ENCODE measurements at places on chromosomes 16 and 17.

DNA sequence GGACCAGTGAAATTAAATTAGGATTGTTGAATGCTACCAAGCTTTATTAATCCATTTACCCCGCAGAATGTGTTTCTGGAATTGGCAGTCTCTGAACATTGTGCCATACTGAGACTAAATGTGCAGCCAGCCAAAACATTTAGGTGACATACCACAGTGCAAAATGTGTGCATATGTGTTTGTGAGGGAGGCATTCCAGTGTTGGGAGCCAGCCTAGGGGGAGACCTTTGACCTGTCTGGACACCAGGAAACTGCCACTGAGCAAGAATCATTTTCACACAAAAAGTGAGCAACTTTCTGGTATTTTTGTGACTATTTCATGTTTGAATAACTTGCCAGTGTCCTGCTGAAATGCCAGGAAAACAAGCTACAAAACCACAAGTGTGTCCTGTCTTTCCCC is 64.7 kb upstream of the SLC12A3 start:
- DNase-seq, result no peak

DNA sequence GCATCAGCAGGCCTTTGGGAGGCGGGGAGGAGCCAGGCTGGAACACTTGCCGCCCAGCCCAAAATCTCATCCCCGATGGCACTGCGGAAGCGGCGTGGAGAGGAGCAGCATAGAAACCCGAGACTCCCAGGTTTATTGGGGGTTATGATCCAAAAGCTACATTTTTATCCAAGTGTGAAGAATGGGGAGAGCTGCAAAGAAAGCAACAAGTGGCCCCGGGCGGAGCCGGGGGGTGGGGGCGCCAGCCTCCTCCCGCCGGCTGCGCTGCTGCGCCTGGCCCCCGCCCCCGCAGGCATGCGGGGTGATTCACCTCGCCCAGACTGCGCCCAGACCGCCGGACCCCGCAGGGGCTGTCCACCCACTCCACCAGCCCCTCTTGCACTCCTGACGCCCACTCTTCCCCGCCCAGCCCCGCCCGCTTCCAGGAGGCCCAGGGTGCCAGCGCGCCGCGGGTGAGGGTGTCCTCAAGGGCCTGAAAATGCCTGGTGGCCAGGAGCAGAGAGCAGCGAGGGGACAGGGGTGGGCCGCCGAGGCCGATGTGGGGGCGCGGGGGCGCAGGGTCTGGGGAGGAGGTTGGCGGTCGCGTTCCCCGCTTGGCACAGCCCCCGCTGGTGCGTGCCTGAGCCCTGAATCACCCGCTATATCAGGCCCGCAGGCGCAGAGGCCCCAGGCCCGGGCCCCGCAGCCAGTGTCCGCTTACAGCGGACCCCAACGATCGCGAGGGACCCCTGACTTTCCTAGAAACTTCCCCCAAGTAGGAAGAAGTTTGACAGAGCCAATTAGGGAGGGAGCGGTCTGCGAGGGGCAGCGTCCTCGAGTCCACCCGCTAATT is 1.3 kb downstream of the CAVIN1 start:
- DNase-seq, result no peak

GRCh38 chr16:48542020-48542473 is 67.9 kb downstream of the N4BP1 start:
- peak; percentile 64 for DNase-seq

DNA sequence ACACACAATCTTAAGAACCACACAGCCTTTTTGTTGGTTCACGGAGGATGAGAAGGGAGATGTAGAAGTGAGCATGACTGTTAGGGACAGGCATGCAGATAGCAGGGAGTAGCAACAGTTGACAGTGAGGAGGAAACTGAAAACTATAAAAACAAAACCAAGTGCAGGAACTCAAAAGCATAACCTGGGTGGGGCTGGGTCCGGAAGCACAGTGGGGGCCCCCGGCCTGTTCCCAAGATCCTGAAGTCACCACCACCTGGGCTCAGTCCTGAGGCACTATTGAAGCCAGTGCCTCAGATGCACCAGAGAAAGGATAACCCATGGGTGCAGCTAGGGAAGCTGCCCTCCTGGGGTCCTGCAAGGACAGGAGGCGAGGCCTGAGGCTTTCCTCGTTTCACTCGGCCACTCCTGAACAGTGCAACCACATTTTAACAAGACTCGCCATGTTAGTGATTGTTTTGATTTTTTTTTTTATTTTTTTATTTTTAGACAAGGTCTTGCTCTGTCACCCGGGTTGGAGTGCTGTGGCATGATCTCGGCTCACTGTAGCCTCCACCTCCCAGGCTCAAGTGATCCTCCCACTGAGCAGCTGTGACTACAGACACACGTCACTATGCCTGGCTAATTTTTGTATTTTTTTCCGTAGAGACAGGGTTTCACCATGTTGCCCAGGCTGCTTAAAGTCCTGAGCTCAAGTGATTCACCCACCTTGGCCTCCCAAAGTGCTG is 27.7 kb upstream of the CBX4 start:
- DNase-seq, result no peak

DNA sequence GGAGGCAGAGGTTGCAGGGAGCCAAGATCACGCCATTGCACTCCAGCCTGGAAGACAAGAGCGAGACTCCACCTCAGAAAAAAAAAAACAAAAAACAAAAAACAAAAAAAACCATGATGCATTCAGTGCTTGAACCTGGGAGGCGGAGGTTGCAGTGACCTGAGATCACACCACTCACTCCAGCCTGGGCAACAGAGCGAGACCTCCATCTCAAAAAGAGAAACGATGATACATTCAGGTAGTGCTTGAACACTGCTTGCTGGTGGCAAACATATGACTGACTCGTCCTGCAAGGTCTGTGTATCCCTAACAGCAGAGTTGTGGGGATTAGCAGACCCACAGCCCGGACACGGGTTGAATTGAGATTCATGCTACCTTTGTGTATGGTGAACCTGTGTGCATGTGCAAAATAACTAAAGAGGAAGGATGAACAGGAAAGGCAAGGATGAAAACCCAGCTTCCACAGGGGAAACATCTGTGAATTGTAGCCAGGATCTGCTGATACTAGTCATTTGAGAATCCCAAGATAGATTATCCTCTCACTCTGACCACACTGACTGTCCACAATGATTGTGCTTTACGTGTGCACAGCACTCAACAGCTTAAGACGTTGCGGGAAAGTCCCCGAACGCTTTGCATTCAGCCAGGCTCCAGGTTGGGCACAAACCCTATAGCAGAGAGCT is 52.4 kb upstream of the MRPS23 start:
- DNase-seq, result peak; percentile 15

GRCh38 chr16:48538746-48539484 is 71.1 kb downstream of the N4BP1 start:
- DNase-seq, result no peak

DNA sequence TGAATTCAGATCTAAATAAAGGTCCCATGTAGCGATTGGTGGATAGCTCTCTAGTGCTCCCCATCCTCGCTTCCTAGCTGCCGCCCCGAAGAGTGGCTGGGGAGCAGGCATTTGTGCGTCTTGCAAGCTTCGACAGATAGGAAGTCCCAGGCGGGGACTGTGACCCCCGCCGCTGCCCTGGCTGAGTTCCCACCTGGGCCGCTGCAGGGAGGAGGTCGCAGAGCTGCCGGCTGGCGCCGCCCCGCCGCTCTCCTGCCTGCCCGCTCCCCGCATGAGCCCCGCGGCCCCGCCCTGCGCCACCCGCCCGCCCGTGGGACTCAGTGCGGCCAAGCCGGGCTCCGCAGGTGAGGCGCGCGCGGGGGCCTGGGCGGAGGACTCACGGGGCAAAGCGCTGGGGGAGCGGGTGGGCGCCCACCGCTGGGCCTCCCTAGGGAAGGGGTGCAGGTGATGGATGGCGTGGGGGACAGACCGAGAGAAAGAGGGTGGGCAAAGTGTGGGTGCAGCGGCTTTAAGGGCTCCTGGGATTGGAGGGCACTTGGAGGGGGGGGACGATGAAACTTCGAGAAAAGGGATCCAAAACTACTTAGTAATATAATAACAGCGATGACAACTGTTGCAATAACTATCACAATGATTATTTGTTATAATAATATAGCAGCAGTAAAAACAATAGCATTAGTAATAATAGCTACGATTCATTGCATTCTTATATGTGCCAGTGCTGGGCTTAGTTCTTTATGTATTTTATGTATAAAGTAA is at the start of gene OTOA:
OTOA (plus strand) TSS at position 80 of the 759 bp plus-strand sequence. CDS start 14,547 bp downstream, outside the sequence.
- DNase-seq, result no peak

GRCh38 chr16:57279780-57280638 is 4.5 kb downstream of the PLLP start:
- no peak for DNase-seq

GRCh38 chr16:66088681-66089080 is 277.8 kb upstream of the CDH5 start:
- no peak for DNase-seq

- DNase-seq, result no peak
These were observed 567.9 kb upstream of the CDH11 start for GRCh38 chr16:65689726-65690125.

- no peak for DNase-seq
These were observed 272 bp downstream of the CCL2 start for GRCh38 chr17:34255381-34255732.

DNA sequence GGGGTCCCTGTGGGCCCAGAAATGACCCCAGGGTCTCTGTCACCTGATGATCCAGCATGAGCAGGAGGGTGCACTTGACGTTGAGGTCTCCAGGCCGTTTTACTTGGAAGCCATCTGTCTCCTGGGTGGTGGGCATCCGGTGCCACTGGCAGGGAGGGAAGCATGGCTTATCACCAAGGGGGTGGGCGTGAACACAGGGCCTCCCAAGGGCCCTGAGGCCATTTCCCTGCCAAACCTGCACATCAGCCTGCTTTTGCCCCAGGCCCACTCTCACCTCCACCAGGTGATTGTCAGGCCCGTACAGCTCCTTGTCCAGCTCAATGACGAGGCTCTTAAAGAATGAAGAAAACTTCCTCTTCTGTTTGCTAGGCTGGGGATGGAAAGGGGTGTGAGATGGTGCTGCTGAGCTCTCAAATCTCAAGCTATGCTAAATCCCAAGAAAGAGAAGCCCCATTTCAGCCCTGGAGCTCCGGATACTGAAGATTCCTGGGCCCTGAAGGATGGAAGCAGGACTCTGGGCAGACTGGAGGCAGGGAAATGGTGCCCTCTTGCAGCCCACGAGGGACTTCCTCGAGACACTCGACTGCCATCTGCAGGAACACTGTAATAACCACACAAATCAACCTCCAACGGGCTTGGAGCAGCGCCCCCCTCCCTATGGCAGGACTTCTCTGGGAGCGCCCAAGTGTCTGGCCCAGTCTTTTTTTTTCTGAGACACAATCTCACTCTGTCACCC is 7.1 kb upstream of the FTSJ3 start:
- peak; percentile 72 for DNase-seq

DNA sequence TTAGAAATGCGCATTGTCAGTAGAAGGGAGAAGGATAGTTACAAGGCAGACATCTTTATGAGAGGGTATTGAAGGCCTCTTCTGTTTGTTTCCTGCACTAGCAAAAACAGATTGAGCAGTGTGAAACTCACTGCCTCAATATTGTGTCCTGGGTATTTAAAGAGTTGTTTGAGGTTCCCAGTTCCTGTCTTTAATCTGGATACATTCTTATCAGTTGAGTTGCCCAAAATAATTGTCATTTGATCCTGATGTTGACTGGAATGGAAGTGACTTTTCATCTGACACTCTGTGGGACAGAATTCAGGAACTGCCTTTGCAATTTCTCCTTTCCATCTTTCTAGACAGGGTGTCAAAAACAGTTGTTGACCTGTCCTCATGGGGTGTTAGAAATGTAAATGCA is 1.7 kb downstream of the ATP6V0A1 start:
- no peak for DNase-seq

DNA sequence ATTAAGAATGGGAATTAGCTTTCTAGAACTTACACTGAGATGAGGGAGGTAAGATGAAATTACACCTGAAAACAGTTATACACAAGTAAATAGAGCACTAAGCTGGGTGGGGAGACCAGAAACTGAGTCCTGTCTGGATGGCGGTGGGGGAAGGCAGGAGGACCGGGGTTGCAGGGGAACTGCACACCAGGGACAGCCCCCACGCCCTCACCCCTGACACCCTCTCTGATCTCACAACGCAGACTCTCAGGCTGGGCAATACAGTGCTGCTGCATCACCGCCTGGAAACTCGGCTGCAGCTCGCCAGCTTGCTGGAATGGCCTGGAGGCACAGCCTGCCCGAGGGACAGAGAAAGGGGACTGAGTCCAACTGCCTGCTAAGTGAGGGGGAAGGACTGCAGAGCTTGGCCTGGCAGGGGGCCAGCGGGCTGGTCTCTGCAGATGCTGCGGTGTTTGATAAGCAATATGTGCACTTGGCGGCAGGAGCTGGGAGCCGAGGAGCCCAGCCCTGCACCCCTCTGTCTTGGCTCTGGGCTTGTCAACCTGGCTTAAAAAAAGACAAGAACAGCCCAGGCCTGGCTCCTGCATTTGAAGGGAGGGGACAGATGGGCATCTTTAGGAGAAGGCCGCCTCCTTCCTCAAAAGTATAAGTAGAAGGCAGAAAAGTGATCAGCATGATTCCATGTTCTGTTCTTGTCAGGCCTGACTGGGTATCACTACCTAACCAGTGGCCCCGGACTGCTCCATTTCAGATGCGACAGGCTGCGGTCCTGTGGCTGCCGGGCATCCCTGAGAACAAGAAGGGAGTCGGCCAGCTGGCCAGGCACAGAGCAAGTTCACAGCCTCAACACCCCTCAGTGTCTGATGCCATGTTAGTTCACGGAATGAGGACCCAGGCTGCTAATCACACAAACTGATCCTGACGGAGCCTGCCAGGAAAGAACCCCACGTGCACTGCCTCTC is 30.2 kb downstream of the SPHK1 start:
- DNase-seq, result no peak

DNA sequence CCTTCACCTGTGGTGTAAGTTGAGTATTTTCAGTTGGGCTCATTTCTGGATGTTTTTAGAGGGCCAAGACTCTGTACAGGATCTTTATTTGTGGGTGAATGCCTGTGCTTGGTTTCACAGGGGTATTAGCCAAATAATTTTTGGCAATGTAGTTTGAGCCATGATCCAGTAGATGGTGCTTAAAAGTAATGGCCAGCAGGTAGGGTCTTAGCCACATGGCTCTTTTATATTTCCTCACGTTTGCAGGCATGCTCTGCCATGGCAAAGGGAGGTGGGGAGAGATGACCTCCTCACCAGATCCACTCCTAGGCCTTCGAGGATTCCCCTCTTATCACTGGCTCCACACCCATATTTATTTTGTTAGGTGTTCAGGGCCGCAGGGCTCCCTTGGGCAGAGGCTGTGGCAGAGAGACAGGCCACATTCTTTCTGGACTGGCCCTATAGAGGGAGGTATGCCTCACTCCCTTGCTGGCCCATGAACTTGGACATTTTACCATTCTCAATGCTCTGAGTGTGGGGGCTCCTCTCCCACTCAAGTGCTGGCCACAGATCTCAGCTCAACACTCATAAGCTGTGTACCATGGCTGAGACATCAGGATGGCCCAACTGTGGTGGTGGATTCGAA is 417.1 kb downstream of the XYLT1 start:
- DNase-seq, result no peak

DNA sequence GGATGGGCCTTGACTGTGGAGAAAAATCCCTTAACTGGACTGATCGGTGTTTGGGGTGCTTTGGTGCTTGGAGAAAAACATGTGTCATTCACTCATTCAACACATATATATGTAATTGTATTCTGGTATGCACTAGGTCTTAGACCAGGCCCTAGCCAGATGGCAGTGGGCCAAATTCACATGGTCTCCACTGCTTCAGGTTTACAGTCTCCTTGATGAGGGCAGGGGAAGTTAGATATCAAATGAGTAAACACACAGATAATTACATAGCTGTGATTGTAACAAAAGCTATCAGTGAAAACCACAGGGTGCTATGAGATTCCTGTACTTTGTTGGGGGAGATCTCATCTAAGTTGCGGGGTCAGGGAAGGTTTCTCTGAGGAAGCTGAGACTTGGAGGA is 78.8 kb downstream of the WWP2 start:
- no peak for DNase-seq
